Ascending aorta (tissue), 2 donors: ENCODE measurements at places on chromosomes 7 and 10.

DNA sequence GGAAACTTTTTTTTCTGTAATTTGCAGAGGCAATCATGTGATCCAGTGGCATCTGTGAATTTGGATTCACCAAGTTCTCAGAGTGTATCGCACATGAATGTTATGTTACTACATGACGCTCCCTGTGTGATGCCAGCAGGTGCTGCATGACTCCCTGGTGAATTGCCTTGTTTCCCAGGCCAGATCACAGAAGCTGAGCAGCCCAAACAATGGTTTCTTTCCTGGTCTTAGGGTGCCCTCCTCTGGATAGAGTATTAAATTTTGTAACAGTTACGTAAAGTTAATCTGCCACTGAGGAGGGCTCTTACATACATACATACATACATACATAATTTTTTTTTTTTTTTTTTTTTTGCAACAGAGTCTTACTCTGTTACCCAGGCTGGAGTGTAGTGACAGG, 3.6 kb downstream of the ZSCAN21 start:
- DNase-seq, result no peak

GRCh38 chr10:35191523-35191922, 64.9 kb downstream of the CREM start:
- DNase-seq, result peak; percentile 76

GRCh38 chr7:112338786-112339185, 111.5 kb upstream of the IFRD1 start:
- no peak for DNase-seq

- no peak for DNase-seq
Measured at GRCh38 chr7:141115965-141116364, 42.1 kb downstream of the TMEM178B start.

DNA sequence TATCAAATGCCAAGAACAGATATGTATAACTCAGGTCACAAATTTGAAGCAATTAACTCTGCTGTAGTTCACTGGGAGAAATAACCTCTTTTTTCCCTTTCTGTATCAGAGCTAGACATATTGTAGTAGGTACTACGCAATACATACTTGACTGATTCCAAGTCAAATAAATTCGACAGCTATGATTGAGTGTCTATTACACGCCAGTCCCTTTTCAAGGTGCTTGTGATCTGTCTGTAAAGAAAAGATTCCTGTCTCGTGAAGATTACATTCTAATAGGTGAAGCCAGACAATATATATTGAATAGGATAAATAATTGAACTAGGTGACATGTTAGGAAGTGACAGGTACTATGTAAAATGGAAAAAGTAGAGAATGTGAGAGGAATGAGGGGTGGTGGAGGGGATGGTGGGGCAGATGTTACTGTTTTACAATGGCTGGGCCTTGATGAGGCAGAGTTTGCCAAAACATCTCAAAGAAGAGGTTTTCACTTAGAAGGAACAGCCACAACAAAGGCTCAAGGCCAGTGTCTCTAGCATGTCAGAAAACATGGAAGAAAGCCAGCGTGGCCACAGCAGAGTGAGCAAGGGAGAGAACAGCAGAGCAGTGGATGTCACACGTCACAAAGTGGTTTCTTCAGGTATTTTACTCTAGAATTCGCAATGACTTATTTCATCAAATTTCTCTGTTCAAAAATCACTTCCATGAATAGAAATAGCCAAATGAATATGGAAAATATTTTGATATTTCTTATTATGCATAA, 282.6 kb upstream of the CACNA2D1 start:
- DNase-seq, result no peak

GRCh38 chr10:102646610-102647442, 2.5 kb downstream of the TRIM8 start:
- DNase-seq, result peak; percentile 76

DNA sequence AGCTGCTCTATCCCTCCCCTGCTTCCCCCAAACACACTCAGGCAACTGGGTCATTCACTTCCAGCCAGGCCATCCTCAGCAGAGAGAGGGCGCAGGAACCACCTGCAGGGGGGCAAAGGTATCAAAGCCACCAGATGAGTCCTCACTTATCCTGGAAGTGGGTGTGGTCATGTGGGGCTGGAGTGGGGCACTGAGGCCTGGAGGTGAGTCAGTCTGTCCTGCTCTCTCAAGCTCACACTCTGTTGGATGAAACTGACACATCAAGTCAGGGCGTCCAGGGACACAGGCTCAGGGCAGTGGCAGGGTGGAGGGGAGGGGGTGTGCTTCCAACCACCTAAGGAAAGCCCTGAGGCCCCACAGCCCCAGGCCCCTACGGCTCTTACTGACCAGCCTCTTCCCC, 8.0 kb upstream of the ELFN1 start:
- DNase-seq, result peak; percentile 28

GRCh38 chr7:79854621-79855020, 280.0 kb upstream of the GNAI1 start:
- no peak for DNase-seq
